ENCODE measurements at places on chromosomes 11 and 22.
A peak's percentile ranks its signal among the peaks of the same experiment; 100 is the strongest.

DNA sequence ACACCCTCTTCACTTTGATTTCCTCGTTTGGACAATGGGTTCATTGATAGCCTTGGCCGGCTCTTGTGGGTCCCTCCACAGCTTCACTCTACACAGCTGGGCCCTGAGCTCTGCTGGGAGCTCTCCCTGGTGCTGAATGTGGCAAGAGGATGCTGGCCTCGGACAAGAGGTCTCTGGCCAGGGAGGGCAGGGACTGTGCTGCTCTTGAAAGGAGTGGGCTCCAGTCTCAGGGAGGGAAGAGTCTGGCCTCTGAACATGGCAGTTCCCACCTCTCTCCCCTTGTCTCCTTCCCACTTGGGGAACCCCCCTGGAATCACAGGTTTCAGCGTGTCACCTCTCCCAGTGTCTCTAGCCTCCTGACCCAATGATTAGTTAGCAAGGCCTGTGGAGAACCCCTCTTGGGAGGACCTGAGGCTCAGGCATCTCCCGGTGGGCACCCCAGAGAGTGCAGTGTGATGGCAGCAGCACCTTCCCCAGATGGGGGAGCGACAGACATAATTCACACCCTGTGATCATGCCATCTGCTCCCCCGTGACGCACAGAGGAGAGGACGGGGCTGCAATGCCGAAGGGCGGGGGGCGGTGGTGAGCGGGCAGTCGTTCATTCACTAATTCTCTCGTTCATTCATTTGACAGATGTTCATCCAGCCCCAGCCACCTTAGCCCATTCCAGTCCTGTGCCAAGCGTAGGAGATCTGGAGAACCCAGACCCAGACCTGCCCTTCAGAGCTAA, 2.8 kb upstream of the CABP7 start:
- no peak for DNase-seq

DNA sequence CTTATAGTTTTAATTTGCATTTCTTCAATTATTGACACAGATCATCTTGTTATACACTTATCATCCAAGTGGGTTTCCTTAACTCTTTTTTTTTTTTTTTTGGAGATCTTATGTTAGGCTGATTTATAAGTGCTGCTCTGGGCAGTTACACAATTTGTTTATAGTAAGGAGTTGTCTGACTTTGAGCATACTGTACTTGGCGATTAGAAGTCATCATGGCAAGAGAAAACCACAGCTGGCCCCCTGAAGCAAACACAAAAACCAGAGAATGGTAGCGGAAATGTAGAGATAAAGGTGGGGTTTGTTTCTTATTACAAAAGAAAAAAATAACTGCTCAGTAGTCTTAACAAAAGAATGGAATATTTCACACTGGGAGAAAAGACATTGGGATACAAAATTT, 292.6 kb downstream of the SWAP70 start:
- no peak for DNase-seq

- DNase-seq = no peak
Observed at GRCh38 chr11:92702037-92702804, 267.2 kb upstream of the MTNR1B start.

DNA sequence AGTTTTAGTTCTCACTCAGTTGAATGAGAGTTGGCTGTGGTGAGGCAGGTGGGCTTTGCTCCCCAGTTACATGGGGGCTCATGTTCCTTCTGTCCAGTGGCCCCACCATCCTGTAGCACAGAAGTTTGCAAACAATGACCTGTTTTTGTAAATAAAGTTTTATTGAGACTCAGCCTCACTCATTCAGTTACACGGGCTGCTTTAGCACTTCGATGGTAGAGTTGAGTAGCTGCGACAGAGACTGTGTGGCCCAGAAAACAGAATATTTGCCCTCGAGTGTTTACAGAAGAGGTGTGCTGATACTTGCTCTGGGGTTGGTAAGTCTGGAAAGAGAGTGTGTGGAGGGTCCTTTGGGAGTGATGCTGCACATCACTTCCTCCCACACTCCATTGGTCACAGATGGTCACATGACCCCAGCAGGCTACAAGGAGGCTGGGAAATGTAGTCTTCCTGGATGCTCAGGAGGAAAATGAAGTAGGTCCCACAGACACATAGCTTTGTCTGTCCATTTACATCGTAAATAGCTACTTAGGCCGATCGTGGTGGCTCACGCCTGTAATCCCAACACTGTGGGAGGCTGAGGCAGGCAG, 34.6 kb downstream of the IFT27 start:
- DNase-seq = no peak

- no peak for DNase-seq
Observed at GRCh38 chr11:44221992-44222391, 87.9 kb downstream of the ALX4 start.

DNA sequence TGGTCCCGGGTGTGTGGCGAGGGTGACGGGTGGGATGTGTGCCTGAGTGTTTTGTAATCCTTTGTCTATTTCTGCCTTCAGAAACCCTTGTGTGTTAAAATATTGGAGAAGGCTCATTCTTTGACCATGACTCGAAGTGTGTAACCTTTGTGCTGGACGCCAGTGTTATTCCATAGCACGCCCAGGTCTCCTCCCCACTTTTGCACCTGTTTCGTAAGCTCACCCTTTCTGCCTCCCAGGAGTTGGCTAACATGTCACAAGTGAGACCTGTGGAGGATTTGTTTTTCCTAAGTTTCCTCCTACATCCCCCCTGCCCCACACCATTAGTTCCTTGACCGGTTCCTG, 382 bp downstream of the C11orf54 start:
- DNase-seq = peak; percentile 88

GRCh38 chr11:9148727-9149126, 57.3 kb upstream of the SCUBE2 start:
- no peak for DNase-seq

DNA sequence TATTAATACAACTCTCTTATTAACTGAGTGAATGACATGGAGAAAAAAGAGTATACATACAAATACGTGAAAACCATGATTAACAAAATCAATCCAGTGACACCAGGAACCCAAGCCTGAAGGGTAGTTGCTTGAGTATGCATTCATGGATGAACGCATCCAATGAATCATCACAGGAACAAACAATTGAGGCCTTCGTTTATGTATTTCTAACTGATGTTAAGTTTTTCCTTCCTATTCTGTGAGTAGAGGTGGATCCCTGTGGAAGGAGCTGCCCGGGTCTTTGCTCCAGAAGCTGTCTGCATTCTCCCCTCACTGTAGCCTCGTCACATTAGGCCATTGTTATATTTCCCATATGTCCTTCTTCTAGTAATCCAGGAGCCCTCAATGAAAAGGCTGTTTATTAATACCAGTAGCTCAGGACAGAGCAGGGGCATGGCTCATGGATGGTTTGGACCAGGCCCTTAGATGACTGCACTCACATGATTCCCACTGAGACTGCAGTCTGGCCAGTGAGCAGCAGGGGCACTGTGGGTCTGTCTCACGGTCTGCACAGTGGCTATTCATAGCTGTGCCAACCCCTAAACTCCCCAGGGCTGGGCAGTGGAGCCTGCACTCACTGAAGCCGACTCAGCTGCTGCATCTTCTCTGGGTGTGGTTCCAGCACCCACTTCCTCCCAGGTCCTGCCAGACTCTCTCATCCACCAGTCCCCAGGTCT, 128.1 kb upstream of the TOP3B start:
- DNase-seq = peak; percentile 4

DNA sequence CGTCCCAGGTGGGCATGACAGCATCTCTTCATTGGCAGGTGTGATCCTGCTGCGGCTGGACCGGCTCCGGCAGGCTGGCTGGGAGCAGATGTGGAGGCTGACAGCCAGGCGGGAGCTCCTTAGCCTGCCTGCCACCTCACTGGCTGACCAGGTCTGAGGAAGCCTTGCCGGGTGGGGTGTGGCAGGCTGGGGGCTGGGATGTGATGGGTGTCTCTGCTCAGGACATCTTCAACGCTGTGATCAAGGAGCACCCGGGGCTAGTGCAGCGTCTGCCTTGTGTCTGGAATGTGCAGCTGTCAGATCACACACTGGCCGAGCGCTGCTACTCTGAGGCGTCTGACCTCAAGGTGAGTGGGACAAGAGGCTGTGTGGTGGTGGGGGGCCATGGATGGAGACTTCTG, 3.5 kb downstream of the LARGE2 start:
- DNase-seq = no peak

DNA sequence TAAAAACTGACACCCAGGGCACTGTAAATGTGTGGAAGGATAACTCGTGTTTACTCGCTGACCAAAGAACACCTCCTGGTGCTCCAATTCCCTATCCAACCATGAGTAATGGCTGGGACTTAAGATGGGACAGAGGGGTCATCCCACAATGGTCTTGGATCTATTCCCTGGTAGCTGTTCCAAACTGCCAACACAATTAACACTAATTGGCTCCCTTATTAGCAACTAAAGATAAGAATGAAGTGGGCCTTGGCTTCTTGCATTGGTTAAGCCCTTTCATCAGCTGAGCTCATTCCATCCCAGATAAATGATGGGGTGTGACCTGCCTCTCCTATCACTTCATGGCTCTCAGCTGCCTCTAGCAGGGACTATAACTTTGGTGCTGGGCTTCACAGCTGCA, 1.5 kb upstream of the SIK3 start:
- no peak for DNase-seq

GRCh38 chr22:35531202-35531601, 9.4 kb upstream of the RASD2 start:
- no peak for DNase-seq

- no peak for DNase-seq
Observed at GRCh38 chr11:44185522-44185921, 90.0 kb downstream of the EXT2 start.

DNA sequence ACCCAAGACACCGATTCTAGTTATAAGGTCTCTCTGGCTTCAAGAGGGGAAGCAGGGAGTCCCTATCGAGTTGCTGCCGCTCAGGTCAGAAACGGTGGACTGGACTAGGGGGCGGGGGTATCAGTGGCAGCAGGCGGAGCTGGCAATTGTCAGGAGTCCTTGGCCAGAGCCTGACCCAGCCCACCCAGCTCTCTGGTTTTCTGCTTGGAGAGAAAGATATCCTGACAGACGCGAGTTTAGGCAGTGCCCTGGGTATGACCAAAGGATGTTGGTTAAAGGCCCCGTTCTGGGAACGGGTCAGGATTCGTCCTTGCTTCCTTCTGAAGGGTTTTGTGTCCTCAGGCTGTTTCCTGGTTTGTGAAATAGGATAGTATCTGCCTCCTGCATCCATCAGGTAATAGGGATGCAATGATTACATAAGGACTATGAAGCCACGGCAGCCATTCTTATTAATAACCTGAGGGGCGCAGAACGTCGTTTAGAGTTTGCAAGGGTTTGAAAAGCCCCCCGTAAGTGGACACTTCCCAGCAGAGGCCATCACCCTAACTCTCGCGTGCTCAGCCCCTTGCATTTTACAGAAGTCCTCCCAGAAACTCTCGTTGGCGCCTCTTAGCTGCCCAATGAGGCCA, 700 bp upstream of the DEPDC5 start:
- DNase-seq = peak; percentile 79

- no peak for DNase-seq
Observed at GRCh38 chr22:21448627-21449416, 18.4 kb upstream of the TMEM191C start.

DNA sequence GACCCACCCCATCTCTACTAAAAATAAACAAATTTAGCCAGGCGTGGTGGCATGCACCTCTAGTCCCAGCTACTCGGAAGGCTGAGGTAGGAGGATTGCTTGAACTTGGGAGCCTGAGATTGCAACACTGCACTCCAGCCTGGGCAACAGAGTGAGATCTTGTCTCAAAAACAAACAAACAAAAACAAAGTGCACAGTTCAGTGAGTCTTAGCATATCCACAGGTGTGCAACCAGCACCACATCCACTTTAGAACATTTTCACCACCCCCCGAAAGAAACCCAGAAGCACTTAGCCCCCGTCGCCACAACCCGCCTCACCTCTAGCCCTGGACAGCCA, 27.4 kb downstream of the MB start:
- no peak for DNase-seq

DNA sequence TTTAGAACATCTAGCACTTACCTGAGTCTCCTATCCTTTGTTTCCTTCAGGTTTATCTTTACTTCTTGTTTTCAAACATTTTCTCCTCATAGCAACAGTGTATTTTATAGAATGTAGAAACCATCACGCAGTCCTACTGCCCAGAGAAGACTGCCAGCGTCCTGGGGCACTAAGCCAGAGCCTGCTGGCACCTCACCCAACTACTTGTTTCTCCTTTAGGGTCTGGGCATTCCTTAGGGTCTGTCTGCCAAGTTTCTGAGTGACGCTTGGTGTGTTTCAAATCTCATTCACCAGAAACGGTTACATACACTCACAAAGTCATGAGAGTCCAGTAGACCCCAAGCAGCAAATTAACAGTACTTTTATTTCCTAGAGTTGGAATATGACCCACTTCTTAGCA, 49.6 kb upstream of the SLC25A1 start:
- DNase-seq = no peak

- DNase-seq = no peak
Observed at GRCh38 chr11:2289859-2290258, 11.9 kb downstream of the C11orf21 start.

DNA sequence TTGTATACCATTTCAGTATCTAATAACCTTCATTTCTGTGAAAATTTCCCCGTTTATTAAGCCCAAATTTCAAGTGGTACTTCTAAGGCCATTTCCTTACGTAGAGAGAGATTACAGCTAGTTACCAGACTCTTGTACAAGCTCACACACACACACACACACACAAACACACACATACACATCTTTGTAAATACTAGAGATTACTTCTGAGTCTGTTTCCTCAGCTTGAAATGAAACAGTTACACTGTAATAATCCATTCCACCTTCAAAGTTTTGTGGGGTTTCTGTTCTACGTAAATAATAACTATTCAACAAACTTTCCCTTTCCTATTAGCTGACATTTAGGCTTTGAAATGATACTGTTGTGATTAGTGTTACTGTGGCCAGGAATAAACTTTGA, 6.2 kb downstream of the POGLUT3 start:
- DNase-seq = no peak

DNA sequence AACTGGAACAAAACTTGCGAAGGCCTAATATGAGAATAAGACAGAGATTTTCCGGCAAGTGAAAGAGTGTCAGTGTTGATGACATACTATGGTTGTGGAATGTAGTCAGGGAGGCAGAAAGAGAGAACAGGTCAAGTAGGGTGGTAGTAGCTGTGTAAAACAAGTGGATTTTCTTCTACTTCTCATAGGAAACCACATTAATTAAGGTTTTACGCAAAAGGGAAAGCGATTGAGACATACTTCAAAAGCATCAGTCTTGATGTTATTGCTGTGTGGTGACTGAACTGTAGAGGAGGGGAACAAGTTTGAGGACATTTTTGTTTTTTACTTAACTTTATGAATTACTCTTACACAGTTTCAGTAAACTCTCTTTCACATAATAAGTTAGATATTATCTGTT, 186.0 kb upstream of the CNTN5 start:
- DNase-seq = no peak

GRCh38 chr11:29296680-29297079, 720.1 kb downstream of the KCNA4 start:
- DNase-seq = no peak

GRCh38 chr11:12269104-12269441, 108.3 kb upstream of the PARVA start:
- DNase-seq = no peak

GRCh38 chr11:61332281-61332796, 566 bp downstream of the DDB1 start:
- DNase-seq = no peak

All from NCI-H1092 treated with DMSO at 0.1 percent for 48 hours (cell line).